Neural crest cell (in vitro differentiated cells): ENCODE measurements at places on chromosomes 13 and 19. TPM values are rescaled to one million over a fixed set of nuclear protein-coding genes. Genes with fewer than 3 reads are reported as not detected.

DHDH gene
- 0.47 and 0.82 TPM in 2 replicates for total RNA-seq

SSC5D gene
- total RNA-seq = 1.3 and 1.5 TPM in 2 replicates

- no peak for DNase-seq
Observed at GRCh38 chr13:108525827-108526226, 103.6 kb upstream of the MYO16 start.

DNA sequence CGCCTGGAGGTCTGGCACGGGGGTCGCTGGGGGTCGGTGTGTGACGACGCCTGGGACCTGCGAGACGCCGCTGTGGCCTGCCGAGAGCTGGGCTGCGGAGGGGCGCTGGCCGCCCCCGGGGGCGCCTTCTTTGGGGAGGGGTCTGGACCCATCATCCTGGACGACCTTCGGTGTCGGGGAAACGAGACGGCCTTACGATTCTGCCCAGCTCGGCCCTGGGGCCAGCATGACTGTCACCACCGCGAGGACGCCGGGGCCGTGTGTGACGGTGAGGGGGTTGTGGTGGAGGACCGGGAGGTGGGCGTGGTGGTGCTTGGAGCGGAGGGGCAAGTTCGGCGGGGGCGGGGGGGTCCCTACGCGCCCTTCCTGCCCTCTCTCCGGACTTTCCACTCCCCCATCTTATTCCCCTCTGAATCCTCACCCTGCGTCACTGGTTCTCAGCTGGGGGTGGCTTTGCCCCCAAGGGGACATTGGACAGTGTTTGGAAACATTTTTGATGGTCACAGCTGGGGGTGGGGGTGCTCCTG lies 5.5 kb downstream of the SSC5D start:
- no peak for DNase-seq

- DNase-seq = no peak
Observed at GRCh38 chr19:19578252-19578651, 40.2 kb downstream of the CILP2 start.

- no peak for DNase-seq
Observed at GRCh38 chr13:101149735-101150384, 266.4 kb downstream of the NALCN start.
